RWPE2 (cell line): ENCODE measurements at places on chromosomes 2 and 18.

DNA sequence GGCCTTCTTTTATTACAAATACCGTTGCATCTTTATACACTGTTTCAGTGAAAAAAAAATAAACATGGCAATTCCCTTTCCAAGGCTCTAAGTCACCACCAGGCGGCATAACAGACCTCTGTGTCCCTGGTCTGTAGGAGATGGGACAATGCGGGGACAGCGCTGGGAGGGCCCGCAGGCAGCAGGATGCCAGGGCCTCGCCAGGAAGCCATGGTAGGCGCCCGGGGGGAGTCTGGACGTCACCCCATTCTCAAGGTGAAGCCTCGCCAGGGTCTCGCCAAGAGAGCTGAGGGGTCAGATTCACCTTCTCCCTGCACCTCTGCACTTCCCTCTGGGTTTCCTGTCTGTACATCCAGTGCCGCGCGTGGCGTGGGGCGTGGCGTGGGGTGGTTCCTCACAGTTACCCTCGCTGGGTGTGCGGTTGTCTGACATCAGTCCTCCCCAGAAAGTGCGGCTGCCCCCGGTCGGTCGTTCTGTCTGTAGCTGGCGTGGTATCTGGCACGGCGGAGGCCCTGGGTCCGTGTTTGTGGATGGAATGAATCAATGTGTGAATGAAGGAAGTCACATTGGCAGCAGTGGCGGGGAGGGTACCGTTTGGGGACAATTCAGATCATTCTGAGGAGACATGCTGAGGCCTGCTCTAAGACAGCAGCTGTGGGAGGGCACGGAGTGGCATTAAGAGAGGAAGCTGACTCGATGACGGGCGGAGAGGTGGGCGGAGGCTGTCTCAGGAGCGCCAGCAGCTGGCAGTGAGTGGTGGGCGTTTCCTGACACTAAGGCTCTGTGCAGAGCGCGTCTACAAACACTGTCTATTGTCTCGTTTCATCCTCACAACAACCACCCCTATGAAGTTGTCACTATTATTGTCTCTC, 46.0 kb downstream of the LRRFIP1 start:
- DNase-seq, result no peak

DNA sequence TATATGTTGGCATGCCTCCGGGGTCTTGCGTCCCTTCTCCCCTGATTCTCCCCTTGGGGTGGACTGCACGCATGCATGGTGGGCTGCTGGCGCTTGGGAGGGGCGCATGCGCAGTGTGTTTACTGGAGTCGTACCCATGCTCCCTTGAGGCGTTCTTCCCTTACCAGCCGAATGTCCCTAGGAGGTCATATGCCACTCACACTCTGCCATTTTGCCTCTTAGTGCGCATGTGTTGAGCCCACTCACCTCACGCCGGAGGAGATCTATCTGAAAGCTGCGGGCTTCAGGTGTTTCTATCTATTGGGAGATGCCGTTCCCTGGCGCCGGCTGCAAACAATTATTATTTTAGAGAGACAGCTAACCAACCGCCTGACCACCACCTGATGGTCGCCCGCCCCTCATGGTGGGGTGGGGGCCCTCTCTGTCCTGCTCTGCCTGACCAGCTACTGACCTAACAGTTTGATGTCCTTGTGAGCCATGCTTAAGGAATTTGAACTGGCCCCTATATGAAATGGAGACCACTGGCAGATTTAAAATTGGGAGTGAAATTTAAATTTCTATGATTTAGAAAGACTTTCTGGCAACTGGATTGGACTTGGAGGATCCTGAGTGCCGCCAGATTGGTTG, 179.6 kb downstream of the RNF144A start:
- no peak for DNase-seq

DNA sequence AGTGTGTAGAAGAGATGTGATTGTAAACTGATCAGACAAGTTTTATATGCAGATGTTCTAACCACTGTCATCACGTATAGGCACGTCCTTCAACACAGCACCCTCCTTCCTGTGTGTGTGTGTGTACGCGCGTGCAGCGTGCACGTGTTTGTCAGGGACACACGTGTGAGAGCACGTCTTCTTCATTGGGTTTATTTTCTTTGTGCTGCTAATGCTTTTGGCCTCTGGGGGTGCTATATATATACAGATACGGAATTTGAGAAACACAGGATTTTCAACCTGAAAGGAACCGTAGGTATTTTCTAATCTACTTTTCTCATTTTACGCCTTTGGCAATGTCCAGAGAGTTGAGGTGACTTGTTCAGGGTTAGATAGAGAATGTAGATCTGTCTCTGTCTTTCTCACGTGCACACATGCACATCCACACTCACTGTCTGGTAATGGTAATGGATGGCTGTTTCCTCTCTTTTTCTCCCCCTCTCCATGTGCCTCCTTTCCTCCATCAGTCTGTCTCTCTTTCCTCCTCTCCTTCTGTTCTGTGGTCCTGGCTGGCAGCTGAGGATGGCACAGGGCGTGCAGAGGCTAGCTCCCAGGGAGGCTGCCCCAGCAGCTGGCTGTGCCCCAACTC, 13.4 kb upstream of the CELF4 start:
- no peak for DNase-seq

DNA sequence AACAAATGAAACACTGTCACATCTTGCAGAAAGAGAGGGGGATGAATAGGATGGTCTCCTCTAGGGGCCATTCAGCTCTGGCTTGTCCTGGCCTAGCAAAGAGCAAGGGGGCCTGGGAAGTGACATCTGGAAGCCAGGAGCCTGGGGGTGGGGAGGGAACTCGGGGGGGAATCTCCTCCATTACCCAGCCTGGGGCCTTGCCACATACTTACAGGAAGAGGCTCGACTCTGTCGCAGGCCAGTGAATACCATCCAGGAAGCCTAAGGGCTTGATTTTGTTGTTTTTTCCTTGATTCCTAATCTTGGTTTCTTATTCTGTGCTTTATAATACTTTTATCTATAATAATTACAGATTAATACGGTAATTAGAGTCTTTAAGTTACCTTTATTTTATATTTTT, 797.5 kb upstream of the ID2 start:
- DNase-seq, result no peak

DNA sequence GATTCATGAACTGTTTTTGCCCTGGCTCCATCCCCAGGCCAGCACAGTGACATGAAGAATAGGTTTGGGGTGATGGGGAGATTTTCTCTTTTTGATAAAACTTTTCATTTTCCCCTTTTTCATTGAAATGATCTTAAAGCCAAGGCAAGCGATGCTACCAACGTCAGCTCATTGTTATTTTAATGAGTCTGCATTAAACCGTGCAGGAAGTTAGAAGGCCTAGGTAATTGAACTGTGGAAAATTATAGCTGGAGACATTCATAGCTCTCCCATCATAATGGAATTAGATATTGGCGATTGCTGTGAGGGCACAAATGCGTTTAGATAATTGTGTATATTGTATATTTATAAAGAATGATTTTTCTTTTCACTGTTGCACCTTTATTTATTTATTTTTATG, 33.2 kb downstream of the SMARCAL1 start:
- DNase-seq, result no peak

DNA sequence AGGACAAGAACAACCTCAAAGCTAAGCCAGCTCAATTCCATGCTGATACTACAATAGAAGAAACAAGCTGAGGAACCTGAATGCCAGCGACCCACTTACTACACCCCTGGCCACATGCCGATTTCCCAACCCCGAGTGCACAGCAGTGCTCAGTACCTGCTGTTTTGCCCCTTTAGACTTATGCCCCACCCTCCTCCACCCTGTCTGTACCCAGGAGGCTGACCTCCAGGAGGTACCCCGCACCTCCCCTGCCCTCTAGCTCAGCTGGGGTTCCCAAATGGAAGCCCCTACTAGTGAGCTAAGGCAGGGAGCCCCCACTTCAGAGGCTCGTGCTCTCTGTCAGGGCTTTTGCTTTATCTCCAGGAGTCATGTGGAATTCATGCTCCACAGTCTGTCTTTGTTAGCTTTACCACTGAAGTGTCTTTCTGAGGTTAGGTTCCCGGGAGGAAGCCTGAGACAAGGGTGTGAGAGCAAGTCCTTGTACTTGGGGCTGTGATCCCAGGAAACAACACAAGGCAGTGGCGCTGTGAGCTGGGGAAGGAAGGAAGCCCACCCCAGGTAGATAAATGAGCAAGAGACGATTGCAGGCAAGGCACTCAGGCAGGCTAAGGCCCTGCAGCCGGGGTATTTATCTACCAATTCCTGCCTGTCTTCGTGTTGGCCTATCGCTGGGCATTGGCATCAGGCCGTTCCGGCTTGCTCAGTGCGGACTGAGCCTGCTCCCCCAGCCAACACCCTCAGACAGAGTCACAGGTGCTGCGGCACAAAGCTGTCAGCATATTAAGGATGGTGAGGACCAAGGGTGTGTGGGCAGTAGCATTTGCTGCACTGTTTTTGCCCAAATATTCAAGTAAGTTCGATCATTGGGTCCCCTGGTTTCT, 220.5 kb downstream of the CYP26B1 start:
- DNase-seq, result no peak
